ENCODE measurements at places on chromosomes 3 and 15.

DNA sequence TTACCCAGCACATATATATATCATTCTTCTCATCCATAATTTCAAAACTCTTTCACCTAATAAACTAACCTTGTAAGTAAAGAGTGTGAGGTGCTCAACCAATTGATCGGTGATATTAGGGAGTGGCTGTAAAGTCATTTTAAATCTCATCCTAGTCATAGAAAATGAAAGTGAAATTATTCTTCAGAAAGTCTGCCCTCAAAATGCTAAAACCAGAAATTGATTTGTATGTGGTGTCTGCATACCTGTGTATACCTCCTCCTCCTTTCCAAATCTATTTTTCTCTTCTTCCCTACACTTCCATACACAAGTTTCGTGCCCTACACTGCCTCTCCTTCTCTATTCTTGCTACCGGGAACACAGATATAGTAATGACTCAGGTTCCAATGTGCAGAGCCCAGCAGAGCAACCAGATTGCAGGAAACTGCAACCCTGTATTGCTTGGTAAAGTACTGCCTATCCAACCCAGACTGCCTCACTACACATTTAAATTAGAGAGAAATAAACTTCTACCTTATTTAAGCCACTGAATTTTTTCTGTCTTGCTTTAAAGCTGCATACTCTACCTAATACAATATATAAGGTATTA lies 7.4 kb upstream of the TBC1D5 start:
- no peak for DNase-seq

GRCh38 chr3:107100573-107100972 lies 276.7 kb upstream of the CCDC54 start:
- DNase-seq = no peak

DNA sequence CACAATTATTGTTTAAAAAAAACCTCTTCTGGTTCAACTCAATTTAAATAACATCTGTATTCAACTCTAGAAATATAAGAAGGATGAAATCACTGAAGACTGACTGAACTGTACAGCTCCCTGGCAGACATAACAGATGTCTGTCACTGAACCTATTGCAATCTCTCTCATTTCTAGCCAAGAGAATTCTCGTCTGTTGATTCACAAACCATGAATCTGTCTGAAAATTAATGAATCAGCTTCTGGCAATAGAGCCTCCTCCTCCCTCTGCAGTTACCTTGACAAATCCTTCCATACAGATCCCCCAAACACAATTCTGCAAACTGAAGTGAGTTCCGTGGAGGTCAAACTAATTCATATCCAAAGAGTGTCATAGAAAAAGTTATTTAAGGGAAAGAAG lies 561.4 kb downstream of the PYDC2 start:
- no peak for DNase-seq

GRCh38 chr3:32321095-32321790 lies 70.4 kb upstream of the CMTM7 start:
- DNase-seq = no peak

DNA sequence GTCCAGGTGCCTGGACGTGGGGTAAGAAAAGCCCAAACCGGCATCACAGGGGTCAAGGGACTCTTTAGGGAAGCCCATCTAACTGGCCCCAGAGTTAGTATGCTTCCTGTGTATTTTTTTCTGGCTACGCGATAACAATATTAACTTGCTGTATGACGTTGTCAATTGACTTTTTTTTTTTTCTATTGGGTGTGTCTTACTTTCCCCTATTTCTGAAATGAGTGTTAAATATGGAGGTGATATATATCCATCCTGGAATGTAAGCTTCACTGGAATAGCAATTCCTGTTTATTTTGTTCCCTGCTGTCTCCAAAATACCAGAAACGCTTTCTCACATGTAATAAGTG lies 598 bp upstream of the GMNC start:
- no peak for DNase-seq

- DNase-seq = no peak
Measured at GRCh38 chr3:97235179-97235578, 420.8 kb downstream of the EPHA6 start.

- DNase-seq = no peak
Measured at GRCh38 chr15:39447881-39448280, 133.0 kb upstream of the THBS1 start.
